ENCODE measurements at places on chromosomes 5 and 9.

GRCh38 chr9:89768650-89769071 is 163.8 kb downstream of the GADD45G start:
- DNase-seq: no peak

DNA sequence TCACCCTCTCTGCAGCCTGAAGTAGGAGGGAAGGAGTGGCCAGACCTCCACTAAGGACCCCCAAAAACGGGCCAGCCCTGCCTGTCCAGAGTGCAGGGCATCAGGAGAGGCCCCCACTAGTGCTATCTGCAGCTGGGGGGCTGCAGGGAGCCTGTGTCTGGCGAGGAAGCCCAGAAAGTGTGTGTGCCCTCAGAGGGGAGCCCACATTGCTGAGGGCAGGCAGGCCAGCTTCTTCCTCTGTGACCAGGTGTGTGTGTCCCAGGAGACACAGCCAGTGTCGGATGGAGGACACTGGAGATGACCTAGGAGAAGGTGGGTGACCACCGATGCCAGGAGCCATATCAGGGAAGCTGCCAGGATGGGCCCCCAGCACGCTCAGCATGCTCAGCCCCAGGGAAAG is 218.7 kb downstream of the IRX2 start:
- no peak for DNase-seq

- DNase-seq: no peak
Measured at GRCh38 chr5:13252699-13253098, 691.8 kb downstream of the DNAH5 start.

GRCh38 chr5:171657473-171657872 is 128.1 kb upstream of the SMIM23 start:
- DNase-seq: no peak

GRCh38 chr5:111224561-111225345 is 569 bp downstream of the CAMK4 start:
- DNase-seq: no peak

DNA sequence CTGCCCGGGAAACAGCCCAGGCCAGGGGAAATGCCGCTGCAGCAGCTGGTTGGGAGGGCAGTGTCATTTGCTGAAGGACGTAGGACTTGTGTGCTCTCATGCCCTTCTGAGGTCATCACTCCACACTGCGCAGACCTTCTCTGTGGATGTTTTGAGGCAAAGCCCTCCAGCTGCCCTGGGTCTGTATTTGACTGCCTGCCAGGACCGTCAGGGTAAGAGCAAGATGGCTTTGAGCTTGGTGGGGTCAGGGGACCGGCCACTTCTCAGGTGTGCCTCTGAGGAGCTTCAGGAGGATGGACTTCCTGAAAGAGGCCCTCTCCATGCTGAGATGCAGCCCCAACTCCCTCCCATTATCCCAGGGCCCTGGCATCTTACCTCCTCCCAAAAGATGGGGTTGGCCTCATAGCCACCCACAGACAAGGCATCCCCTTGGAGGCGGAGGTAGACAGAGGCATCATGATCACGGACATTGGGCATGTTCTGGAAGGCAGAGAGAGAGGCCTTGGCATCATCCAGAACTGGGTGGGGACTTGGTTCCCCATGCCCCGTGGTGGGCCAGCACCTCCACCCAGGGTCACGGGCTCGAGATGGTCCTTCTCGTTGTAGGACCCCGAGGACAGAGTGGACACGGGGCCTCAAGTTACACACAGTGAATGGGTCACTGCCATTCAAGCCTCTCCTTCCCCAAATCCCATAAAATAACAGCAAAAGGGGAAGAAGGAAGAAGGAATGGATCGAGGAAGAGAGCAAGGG is 19.4 kb downstream of the SARDH start:
- no peak for DNase-seq

DNA sequence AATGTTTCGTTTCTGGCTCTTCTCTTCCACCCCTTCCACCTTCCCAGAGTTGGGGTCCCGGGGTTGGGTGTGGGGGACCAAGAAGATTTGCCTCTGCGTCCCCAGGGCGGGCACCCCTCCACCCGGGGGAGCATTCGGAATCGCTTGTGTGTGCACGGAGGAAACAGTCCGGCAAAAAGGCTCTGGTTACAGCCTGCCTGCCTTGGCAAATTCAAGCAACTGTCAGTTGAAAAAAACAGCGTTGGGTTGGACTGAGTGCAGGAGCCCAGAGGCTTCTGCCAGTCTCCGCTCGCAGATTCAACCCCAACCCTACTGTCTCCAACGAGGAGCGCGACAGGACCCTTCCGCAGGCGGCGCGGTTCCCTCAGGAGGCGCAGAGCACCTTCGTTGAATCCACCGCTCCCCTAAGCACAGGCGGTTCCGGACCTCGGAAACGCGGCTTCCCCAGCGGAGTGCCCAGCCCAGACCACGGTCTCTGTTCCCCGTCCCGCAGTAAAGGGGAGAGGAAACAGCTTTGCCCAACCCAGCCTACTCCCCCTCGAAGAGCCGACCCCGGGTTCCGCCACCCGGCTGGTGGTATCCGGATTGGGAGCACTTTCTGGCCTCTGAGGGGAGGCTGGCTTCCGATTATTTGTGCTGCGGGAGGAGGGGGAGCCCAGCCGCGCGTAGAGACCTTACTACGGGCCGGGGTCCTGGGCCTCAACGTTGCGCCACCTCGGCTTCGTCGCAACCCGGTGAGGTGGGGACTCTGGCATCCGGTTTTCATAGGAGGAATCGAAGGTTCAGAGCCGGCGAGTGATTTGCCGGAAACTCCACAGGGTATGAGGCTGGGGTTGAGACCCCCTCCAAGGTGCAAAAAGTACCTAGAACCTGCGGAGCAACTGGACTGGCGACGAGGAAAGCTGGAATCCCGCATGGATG is 9.6 kb downstream of the LHX6 start:
- no peak for DNase-seq

- no peak for DNase-seq
Measured at GRCh38 chr9:116697887-116698286, 10.8 kb downstream of the TRIM32 start.

GRCh38 chr5:53350368-53350767 is 130.1 kb upstream of the FST start:
- no peak for DNase-seq

DNA sequence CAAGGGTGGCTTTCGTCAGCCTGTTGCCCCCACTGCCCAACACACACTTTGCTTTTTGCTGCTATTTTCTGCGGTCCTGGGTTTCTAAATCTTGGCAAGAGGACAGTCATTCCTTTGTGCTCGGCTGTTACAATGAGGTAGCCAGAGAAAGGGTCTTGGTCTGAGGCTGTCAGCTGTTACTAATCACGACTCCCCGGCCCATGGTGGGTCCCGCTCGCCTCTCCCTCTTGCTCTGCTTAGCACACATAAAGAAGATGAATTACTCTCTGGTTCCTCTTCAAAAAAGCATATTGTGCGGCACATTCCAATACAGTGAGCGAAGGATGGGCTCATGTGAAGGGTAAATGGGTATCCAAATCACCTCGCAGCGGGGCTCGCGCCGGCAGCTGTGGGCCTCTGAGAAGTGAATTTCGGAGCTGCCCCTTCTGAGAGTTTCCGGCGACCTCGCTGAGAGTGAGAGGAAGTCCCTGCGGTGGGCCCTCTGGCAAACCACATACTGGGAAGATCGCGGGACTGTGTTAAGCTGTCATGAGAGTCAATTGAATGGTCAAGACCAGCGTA is 56.0 kb downstream of the SLC1A3 start:
- DNase-seq: no peak

DNA sequence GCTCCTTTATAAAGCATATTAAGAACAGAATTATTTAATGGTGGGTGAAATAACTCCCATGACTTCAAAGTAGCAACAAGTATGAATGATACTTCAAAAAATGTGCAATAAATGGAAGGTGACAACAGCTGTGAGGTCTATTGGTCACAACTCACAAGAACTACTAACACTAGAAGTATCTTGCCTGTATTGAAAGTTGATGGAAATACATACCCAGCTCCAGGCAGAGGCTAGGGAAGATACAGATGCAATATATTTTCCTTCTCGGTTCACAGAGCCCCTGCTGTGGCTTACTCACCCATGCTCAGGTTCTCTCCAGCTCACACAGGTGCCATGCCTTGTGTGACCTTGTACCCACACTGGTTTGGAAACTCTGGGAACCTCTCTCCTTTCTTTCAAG is 133.8 kb downstream of the LIFR start:
- no peak for DNase-seq

DNA sequence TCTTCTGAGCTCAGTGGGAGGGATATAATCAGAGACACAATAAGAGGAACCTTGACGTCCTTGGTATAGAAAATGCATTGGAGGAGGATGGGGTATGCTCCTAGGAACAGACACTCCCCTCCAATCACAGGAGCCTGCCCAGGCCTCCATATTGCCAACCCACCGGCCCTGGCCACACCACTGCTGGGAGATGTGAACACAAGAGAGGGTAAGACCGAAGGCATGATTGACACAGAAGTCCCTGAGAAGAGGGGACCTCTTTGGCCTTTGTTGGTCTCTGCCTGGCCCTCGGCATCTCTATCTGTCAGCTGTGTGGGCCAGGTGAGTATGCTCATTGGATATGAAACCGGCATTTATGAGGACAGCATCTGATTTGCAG is 62.0 kb downstream of the CRB2 start:
- no peak for DNase-seq
